ENCODE measurements at places on chromosomes 12 and 14. TPM values are rescaled to one million over a fixed set of nuclear protein-coding genes. Genes with fewer than 3 reads are reported as not detected.

PFDN5 gene
- 396 TPM for total RNA-seq

CIROP gene
- total RNA-seq: not detected

RTL1 gene
- not detected for total RNA-seq

CCDC175 gene
- not detected for total RNA-seq

SRRM4 gene
- not detected for total RNA-seq

RASAL1 gene
- not detected for total RNA-seq

SLC25A47 gene
- total RNA-seq: not detected

DDX47 gene
- 48.0 TPM for total RNA-seq

DEGS2 gene
- 0.19 TPM for total RNA-seq

GALNT16 gene
- total RNA-seq: 3.1 TPM

LTBR gene
- 17.0 TPM for total RNA-seq

DNA sequence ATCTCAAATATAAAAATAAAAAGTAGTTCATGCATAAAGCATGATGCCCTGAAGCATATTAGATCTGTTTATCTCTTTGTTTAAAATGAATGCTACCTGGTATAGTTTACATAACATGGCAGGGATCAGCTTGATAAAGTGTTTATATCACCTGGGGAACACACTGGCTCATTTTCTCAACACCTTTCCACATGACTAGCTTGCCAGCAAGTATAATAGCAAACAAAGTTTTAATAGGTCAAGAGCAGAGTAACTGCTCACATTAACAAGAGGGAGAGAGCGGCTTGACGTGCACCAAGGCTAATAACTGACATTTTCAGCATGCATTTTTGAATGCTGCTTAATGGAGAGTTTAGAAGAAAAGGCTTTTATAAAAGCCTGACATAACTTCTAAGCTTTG lies 246.4 kb downstream of the EGLN3 start:
- H3K27ac ChIP-seq: no peak overlapping the region
- no peaks in the 10 kb centered on the region for H3K27me3 ChIP-seq
- no peak overlapping the region for H3K4me3 ChIP-seq
- DNase-seq: no peak
- H3K36me3 ChIP-seq: no peaks in the 10 kb centered on the region

DNA sequence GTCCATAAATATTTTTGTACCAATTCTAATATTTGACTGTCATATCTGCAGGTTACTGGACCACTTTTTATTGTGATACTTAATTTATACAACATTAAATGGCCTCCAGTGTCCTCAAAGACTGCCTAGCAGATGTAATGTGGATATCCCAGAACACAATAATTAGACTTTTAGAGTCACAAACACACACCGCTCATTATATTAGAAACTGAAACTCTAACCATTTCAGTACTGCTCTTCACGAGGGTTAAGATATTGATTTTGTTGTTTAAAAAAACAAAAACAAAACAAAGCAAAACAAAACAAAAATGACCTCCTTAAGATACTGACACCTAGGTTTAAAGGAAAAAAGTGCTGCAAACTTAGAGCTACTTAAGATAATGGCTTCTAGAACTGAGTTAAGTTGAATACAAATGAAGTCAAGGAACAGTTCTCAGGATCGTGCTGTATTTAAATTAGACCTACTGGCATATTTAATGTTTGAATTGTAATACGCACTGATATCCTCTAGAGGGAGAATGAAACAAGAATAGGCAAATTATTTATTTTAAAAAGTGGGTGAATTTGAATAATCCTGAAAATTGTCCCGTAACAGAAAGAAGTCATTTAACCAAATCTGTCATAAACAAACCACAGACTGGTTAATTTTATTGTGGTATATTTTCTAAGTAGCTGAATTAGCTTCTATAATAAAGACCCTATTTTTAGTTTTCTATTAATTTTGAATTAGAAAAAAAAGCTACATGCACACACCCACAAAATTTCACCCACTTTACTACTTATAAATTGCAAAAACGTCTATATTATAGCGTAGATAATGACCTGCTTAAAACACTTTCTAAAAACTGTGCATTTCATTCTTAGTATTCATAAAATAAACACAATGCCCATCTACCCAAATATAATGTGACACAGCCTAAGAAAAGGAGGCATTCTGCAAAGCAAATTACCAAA lies 395.2 kb upstream of the DCN start:
- DNase-seq: no peak
- H3K27ac ChIP-seq: no peak overlapping the region
- H3K36me3 ChIP-seq: no peaks in the 10 kb centered on the region

DNA sequence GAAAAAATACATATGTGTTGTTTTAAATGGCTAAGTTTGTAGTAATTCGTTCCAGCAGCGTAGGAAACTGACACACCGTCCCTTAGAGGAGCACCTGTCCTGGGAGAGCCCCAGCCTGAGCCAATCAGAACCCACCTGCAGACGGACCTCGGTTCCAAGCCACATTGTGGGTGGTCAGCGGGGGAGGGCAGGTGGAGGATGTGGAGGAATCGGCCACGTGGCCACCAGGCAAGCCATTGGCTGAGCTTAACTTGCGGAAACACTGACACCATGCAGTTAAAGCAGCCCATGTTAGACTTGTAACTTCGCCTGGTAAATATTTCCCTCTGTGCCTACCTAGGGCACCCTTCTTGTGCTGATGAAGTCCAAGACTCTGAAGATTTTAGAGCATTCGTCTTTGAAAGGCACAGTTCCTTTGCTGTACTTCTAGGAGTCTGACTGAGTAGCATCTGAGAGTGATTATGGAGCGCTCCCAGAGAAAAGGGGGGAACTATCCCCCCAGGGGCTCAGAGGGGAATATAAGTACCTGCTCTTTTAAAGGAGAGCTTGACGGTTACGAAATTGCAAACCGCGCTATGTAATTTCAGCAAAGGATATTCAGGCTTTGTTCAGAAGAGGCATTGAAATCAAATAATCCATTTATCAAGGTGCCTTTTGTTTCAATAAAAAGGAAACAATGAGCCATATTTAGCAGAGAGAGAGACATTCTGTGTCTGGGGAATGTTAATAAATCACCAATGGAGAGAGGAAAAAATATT lies 135.7 kb downstream of the TMEM132C start:
- no peak overlapping the region for H3K4me3 ChIP-seq
- H3K27me3 ChIP-seq: no peaks in the 10 kb centered on the region
- H3K36me3 ChIP-seq: no peaks in the 10 kb centered on the region
- no peak overlapping the region for H3K27ac ChIP-seq
- H3K4me1 ChIP-seq: no peaks in the 10 kb centered on the region

DNA sequence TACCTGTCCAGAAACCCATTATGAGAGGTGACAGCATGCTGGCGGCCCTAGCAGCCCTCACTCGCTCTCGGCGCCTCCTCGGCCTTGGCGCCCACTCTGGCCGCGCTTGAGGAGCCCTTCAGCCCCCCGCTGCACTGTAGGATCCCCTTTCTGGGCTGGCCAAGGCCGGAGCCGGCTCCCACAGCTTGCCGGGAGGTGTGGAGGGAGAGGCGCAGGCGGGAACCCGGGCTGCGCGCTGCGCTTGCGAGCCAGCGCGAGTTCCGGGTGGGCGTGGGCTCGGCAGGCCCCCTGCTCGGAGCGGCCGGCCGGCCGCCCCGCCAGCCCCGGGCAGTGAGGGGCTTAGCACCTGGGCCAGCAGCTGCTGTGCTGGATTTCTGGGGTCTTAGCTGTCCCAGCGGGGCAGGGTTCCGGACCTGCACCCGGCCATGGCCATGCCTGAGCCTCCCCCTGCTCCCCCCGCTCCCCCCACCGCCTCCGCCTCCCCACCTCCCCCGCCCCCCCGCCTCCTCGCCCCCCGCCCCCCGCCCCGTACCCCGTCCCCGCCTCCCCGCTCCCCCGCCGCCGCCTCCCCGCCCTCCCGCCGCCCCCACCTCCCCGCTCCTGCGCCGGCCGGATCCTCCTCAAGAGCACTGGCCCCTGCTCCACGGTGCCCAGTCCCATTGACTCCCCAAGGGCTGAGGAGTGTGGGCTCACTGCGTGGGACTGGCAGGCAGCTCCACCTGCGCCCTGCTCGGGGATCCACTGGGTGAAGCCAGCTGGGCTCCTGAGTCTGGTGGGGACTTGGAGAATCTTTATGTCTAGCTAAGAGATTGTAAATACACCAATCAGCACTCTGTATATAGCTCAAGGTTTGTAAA lies 163.1 kb downstream of the KLHL28 start:
- H3K27ac ChIP-seq: no peak overlapping the region
- no peaks in the 10 kb centered on the region for H3K36me3 ChIP-seq
- H3K4me1 ChIP-seq: no peaks in the 10 kb centered on the region
- peaks cover 2% of the 10 kb centered on the region for H3K27me3 ChIP-seq

- H3K4me3 ChIP-seq: no peak overlapping the region
- H3K4me1 ChIP-seq: peaks cover 24% of the 10 kb centered on the region
- H3K36me3 ChIP-seq: peaks cover 7% of the 10 kb centered on the region
- H3K27ac ChIP-seq: no peak overlapping the region
Measured at GRCh38 chr12:75984577-75985182, 46.9 kb downstream of the PHLDA1 start.

- H3K27ac ChIP-seq: peak overlapping the region; percentile 88
- H3K4me1 ChIP-seq: peaks cover 52% of the 10 kb centered on the region
- DNase-seq: peak; percentile 98
- H3K27me3 ChIP-seq: no peaks in the 10 kb centered on the region
Measured at GRCh38 chr12:57213058-57213715, 3.4 kb upstream of the NXPH4 start.

DNA sequence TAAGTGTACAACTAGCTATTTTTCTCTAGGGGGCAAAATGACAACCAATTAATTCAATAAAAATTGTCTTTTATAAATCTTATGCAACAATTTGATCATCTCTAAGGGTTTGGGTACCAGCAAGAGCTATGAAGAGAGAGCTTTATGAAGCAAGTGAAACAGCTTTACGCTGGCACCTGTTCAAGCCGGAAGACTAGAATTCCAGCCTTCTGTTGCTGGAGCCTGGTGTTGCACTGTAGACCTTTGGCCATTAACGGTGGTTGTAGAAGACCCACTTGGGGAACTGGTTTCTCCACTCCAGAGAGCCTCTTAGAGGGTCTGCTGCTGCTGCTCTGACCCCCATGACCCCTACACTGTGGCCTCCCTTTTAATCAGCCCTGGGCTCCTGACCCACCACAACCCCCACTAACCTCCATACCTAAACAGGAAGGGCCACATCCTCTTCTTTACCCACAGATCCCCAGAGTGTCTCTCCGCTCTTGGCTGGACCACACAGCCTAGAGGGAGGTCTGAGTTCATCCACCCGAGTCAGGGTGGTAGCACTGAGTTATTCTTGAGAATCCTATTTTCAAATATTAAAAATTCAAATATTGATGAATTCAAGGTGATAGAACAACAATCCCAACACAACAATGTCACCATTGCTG lies 54.6 kb upstream of the STON2 start:
- no peak overlapping the region for H3K27ac ChIP-seq
- no peaks in the 10 kb centered on the region for H3K36me3 ChIP-seq
- H3K4me1 ChIP-seq: peaks cover 4% of the 10 kb centered on the region

DNA sequence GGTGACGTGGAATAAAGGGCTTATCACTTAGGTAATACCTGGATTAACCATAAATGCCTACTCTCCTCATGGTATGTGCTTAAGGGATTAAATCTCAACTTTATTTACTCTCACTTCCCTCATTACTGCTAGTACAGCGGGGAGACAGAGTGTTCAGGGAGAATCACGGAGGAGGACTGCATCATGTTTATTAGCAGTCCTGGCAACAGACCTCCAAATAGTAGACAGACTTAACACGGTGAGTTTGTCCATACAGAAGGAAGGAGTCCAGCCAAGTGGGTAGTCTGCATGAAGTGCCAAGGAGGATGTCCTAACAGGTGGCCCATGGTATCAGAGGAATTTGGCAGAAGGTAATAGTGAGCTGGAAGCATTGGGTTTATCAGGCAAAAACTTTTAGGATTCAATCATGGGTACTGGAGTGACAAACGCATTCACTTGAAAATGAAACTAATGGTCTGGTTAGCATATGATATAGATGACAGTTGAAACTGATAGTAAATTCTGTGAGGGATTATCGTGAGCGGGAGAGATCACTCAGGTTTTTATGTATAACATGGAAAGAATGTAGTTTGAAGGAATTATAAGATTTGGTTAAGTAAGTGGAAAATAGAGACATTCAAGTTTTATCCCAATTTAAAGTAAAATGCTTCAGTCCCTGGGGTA lies 471.8 kb downstream of the TMEM117 start:
- no peak overlapping the region for H3K27ac ChIP-seq
- H3K36me3 ChIP-seq: peaks cover 3% of the 10 kb centered on the region
- no peaks in the 10 kb centered on the region for H3K27me3 ChIP-seq
- H3K4me1 ChIP-seq: no peaks in the 10 kb centered on the region

- no peak for DNase-seq
- no peak overlapping the region for H3K4me3 ChIP-seq
- H3K27me3 ChIP-seq: peaks cover 3% of the 10 kb centered on the region
Measured at GRCh38 chr12:21675641-21676040, 18.0 kb upstream of the LDHB start.

GRCh38 chr12:6215120-6215807 lies 15.1 kb downstream of the CD9 start:
- H3K4me3 ChIP-seq: no peak overlapping the region
- no peak for DNase-seq
- no peaks in the 10 kb centered on the region for H3K27me3 ChIP-seq
- H3K36me3 ChIP-seq: peaks cover 6% of the 10 kb centered on the region

- no peak for DNase-seq
- no peak overlapping the region for H3K4me3 ChIP-seq
- no peak overlapping the region for H3K27ac ChIP-seq
- H3K4me1 ChIP-seq: no peaks in the 10 kb centered on the region
Measured at GRCh38 chr14:49677643-49678042, 10.4 kb downstream of the POLE2 start.

DNA sequence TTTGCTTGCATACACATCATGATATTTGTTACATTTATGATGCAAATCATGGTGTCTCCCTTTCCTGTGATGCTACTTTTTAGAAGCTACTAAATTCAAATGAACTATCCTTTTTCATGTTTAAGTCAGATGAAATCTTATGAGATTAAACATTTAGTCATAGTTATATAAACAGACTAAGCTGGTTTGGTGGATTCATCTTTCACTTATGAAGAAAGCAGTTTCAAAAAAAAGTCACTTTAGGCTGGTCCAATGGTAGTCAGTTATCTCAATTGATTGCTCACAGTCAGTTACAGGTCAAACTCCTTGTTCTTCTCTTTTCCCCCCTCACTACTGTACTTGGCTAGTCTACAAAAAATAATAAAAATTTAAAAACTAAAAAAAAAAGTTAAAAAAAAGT lies 19.7 kb downstream of the SYCP3 start:
- peaks cover 5% of the 10 kb centered on the region for H3K36me3 ChIP-seq
- no peak overlapping the region for H3K27ac ChIP-seq
- H3K27me3 ChIP-seq: no peaks in the 10 kb centered on the region

GRCh38 chr14:65910108-65910786 lies 497.7 kb downstream of the FUT8 start:
- H3K4me1 ChIP-seq: no peaks in the 10 kb centered on the region
- H3K27me3 ChIP-seq: no peaks in the 10 kb centered on the region
- no peaks in the 10 kb centered on the region for H3K36me3 ChIP-seq

GRCh38 chr12:69630191-69630590 lies 19.5 kb upstream of the LRRC10 start:
- no peaks in the 10 kb centered on the region for H3K36me3 ChIP-seq
- H3K27me3 ChIP-seq: no peaks in the 10 kb centered on the region
- H3K4me1 ChIP-seq: no peaks in the 10 kb centered on the region
- H3K27ac ChIP-seq: no peak overlapping the region

- H3K36me3 ChIP-seq: no peaks in the 10 kb centered on the region
- H3K4me3 ChIP-seq: peak overlapping the region; percentile 46
- DNase-seq: no peak
Measured at GRCh38 chr12:12734561-12735071, 17.4 kb downstream of the CDKN1B start.

- no peak overlapping the region for H3K27ac ChIP-seq
- H3K27me3 ChIP-seq: no peaks in the 10 kb centered on the region
- no peak overlapping the region for H3K4me3 ChIP-seq
- H3K36me3 ChIP-seq: no peaks in the 10 kb centered on the region
- DNase-seq: no peak
Measured at GRCh38 chr14:66782853-66783252, 274.9 kb downstream of the GPHN start.

GRCh38 chr14:59358102-59358501 lies 107.1 kb downstream of the GPR135 start:
- peaks cover 5% of the 10 kb centered on the region for H3K4me1 ChIP-seq
- H3K27ac ChIP-seq: no peak overlapping the region
- no peak for DNase-seq
- H3K27me3 ChIP-seq: no peaks in the 10 kb centered on the region

All from osteocyte (in vitro differentiated cells).